ENCODE measurements at places on chromosomes 1 and 21.

DNA sequence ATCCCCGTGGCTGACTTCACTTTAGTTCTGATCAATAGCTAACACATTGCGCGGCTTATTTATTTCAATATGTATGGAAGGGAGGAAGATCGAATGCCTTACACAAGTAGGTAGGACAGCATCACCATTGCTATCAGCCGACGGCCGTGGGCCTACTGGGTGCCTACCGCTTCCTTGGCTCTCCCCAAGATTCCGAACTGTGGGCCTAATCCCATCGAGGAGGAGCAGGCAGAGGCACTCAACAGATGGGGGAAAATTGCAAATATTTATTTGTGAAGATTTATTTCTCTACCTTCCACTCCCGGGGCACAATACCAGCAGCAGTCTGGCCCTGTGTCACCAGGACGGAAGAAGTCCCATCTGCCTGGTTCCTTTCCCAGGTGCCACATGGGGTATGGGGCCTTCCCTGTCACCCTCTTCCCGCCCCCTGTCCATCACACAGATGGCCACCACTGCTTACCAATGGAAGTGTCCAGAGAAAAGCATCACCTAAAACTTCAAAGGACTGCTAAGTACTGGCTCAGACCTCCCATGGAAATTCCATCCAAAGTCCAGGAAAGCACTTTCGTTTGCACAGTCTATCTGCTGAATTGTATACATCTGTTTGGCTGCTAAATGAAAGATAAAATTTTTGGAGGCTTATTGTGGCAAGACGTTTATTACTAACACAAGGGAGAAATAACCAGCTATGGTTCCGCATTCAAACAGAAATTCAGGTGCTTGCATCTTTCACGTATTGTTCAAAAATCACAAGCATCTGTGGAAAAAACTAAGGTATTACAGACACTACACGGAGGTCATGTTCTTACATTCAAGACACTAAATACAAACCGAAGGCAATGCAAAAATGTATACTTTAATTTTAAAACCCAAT is 11.8 kb downstream of the AGT start:
- DNase-seq = no peak

GRCh38 chr1:86701731-86702130 is 2.6 kb upstream of the SH3GLB1 start:
- DNase-seq = no peak

GRCh38 chr1:201096041-201096461 is 16.2 kb downstream of the CACNA1S start:
- no peak for DNase-seq

- DNase-seq = no peak
These were observed 67.3 kb upstream of the COX20 start for GRCh38 chr1:244768186-244768585.

- DNase-seq = no peak
These were observed 52.0 kb upstream of the POFUT2 start for GRCh38 chr21:45339421-45340402.

DNA sequence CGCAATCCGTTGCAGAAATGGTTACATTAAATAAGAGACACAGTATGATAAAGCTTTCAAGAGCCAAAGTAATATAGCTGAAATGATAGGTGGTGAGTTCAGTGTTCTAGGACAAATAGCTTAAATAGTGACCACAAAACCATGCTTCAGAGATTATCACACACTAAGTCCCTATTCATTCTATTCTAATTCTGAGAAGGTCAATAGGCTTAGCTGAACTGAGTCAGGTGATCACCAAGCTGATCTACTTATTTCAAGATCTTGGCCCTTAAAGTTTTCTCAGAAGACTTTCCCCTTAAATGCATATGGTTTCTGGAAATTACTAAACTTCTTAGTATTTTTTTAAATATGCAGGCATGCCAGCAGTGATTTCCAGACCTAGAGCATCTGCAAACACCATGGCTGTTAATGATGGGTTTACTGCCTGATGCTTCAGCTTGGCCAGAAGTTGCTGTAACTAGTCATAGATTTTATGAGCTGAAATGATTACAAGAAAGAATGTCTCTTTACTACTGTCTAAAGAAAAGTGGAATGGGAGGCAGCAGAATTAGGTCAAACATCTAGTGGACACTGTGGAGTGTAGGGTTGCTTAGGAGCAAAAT is 242.9 kb downstream of the ST6GALNAC3 start:
- no peak for DNase-seq

GRCh38 chr1:76494807-76495206 is 372.5 kb upstream of the ST6GALNAC5 start:
- no peak for DNase-seq

GRCh38 chr1:111476761-111477309 is 3.1 kb downstream of the C1orf162 start:
- peak; percentile 16 for DNase-seq

DNA sequence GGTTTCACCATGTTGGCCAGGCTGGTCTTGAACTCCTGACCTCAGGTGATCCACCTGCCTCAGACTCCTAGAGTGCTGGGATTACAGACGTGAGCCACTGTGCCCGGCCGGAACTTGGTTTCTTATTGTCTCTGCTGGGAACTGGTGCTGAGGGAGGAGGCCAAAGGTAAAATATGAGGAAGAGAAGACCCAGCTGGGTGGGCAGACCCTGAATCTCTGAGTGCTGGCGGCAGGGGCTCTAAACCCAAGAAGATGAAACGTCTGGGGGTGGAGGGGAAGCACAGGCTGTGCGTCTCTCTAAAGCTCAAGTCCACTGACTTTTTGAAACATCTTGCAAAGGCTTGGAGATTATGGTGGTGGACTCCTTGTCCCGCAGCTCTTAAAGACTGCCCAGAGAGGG is 82.0 kb upstream of the TLR5 start:
- DNase-seq = no peak
